ENCODE measurements at places on chromosomes 7 and 10.

GRCh38 chr7:139775829-139776266 lies 1.9 kb downstream of the HIPK2 start:
- DNase-seq, result no peak

- no peak for DNase-seq
Observed at GRCh38 chr7:132785870-132786269, 209.6 kb upstream of the PLXNA4 start.

DNA sequence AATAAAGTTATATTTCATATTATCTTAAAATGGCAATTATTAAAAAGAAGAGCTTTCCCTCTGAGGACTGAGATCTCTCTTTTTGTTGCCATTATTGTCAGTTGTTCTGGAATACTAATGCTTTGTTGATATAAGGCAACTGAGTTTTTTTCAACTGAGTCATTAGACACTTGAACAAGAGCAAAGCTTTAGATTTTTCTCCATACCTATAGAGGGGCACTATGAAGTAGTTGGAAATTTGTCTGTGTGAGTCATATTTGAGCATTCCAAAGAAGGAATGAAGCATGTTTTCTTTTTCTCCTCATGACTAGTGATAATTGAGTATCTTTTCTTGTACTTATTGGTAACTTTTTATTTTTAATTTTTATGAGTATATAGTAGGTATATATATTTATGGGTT lies 24.5 kb downstream of the RPA3 start:
- DNase-seq, result no peak

DNA sequence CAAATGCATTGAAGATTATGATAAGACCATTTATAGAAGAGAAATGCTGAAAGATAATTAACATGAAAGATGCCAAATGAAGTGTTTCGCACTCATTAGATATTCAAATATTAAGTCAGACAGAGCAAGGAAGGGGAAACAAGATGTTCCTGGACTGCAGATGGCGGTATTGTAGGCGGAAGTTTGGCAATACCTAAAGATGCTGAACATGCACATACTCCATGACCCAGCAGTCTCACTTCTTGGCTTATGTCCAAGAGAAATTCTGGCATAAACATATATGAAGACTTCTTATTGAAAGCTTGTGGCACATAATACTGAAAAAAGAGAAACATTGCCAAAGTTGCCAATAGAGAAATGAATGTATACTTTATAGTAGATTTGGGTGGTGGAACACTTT lies 325.4 kb upstream of the SEMA3C start:
- no peak for DNase-seq

GRCh38 chr7:158228986-158229385 lies 358.6 kb downstream of the PTPRN2 start:
- DNase-seq, result no peak

- DNase-seq, result no peak
Observed at GRCh38 chr10:104806801-104807200, 165.7 kb downstream of the SORCS3 start.

DNA sequence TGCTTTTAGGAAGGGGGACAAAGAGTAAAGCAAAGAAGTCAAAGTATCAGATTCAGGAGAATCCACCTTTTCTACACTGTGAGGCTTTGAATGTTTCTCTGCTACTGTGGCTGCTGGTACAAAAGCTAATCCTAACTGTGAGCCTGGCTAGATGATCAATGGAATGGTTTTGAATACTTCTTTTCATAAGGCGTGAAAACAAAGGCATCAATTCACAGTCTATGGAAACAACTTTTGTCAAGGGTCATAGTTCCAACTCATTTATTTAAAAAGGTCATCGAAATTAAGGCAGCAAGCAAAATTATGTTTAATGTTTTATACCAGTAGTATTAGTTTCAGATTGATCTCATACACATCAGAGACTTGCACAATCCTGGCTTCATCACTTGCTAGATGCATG lies 118.1 kb downstream of the CTTNBP2 start:
- DNase-seq, result no peak

- peak; percentile 90 for DNase-seq
Observed at GRCh38 chr10:70481831-70482530, 3.4 kb downstream of the PALD1 start.

- no peak for DNase-seq
Observed at GRCh38 chr10:117413928-117414618, 38.8 kb upstream of the PDZD8 start.

- DNase-seq, result no peak
Observed at GRCh38 chr7:27602766-27603165, 59.9 kb downstream of the HIBADH start.

- no peak for DNase-seq
Observed at GRCh38 chr7:51823437-51823836, 506.8 kb upstream of the COBL start.

GRCh38 chr7:129535896-129536295 lies 33.6 kb downstream of the SMKR1 start:
- no peak for DNase-seq

- no peak for DNase-seq
Observed at GRCh38 chr10:18378766-18379165, 238.5 kb downstream of the CACNB2 start.

DNA sequence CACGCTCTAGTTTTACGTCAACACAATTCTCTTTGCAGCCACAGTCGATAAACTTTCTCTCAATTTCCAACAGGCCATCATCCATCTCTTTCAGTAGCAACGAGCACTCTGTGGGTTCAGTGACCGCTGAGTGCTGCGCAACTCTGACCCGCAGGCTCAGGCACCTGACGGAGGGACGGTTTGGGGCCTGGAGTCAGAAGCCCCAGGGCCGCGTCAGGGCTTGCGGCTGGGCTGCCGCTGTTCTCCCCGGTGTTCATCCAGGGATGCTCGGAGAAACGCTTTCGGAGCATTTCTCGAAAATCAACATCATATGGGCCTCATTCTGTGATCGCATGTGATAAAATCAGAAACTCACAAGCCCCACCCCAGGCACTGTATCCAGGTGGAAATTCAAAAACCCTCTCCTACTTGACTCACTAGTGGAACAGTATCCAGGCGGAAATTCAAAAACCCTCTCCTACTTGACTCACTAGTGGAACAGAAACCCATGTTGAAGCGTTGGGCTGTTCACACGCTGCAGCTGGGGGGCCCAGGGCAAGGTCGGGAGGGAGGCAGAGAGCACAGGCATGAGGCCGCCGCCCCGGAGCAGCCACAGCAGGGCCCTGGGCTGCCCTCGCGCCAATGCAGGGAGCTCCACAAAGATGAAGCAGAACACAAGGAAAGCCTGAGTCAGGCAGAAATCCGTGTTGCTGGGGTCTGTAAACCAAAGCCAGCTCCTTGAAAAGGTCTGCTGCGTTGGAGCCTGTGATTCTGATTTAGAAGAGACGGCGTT lies 73.3 kb upstream of the NKX6-2 start:
- no peak for DNase-seq

DNA sequence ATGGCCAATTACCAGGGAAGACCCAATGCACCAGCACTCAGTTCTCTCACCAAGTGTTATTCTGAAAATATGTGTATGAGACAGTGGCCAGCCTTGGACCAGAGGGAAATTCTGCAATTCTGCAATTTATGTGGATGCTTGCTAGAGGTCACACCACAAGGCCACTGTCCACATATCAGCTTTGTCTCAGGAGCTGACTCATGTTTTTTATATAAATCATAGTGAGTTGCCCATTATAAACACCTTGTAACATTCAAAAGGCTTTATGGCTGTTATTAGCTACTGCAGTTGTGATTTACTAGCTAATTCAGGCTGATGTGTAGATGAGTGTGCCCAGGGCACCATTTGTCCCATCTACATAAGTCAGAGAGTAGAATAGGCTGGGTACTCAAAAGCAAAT lies 649.0 kb downstream of the LRMDA start:
- DNase-seq, result no peak

DNA sequence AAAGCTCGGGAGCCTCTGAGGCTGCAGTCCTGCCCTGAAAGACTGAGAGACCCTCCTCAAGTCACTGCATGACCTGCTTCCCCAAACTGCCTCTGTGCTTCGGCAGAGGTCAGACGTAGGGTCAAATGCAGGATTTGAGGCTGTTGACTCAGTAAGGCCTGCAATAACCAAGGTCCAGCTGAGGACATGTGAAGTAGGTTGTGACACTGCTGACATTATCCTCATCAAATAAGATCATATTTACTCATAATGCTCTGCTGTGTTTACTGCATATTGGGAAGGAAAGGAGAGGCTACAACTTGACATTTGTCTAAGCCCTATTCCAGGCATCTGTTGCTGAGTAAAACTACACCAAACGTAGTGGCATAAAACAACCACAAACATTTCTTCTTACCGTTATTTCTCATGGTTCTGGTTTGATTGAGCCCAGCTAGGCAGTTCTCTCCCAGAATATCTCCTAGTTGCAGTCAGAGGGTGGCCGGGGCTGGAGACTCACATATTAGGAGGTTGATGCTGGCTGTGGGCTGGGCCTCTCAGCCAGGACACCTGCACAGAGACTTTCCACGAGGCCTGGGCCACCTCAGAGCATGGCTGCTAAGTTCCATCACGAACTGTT lies 122.1 kb upstream of the STK17A start:
- DNase-seq, result no peak

GRCh38 chr7:123054357-123055133 lies 59.0 kb upstream of the TAS2R16 start:
- peak; percentile 16 for DNase-seq

GRCh38 chr10:96380821-96381220 lies 22.0 kb upstream of the OPALIN start:
- peak; percentile 25 for DNase-seq

DNA sequence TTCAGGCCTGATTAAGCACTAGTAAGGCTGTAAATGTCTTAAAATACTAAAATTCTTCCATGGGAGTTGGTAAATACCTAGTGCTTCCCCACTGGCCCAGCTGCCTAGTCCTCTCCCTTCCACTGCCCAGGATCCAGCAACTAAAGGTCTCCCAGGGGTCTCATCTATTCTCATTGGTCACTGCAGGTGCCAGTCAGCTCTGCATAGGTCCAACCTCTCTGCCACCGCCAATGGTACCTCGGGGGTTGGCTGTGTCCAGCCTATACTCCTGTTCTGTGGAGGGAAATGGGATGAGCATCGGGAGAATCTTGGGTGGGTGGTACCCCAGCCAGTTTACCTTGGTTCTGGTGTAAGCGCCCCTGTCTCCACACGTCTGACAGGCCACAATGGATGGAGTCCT lies 6.1 kb upstream of the CREB5 start:
- DNase-seq, result peak; percentile 30

DNA sequence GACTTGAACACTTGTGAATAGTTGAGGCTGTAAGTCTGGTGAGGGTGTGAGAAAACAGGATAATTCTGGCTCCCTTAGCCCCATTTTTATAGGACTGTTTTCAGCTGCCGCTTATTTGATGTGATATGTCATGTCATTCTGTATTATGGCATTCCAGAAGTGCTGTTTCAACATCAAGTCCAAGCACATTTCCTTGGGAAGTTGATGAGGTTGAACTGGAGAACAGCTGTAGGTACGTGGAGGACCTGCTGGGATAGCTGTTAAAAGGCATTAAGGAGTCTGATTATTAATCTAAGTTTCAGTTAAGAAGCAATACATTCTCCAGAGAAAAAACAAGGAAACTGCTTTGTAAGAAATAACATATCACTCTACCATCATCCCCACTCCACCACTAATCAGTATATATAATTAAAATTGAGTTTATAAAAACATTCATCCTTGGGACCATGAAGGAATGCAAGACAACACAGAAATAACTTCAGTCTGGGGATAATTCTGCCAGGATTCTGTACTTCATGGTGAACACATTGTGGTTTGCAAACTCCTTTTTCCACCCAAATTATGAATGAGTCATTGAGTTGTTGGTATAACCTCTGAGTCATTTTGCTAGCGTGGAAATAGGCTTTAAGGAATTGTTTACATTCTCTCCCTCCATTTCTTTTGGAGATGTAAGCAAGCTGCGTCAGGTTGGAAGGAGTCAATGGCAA lies 39.9 kb upstream of the TMEM229A start:
- DNase-seq, result no peak

- no peak for DNase-seq
Observed at GRCh38 chr7:105209433-105209832, 179.3 kb downstream of the SRPK2 start.

- no peak for DNase-seq
Observed at GRCh38 chr7:6171532-6172223, 100.7 kb downstream of the CYTH3 start.

- peak; percentile 33 for DNase-seq
Observed at GRCh38 chr10:129021594-129022304, 445.3 kb upstream of the MGMT start.

DNA sequence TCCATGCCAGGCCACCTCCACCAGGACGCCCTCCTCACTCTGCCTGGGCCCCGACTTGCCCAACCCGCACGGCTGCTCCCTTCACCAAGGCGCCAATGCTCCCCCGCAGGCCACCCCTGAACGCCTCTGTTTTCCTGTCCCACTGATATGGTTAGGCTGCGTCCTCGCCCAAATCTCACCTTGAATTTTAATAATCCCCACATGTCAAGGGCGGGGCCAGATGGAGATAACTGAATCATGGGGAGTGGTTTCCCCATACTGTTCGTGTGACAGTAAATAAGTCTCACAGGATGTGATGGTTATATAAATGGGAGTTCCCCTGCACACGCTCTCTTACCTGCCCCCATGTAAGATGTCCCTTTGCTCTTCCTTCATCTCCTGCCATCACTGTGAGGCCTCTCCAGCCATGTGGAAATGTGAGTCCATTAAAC lies 29.8 kb downstream of the RSU1 start:
- no peak for DNase-seq

DNA sequence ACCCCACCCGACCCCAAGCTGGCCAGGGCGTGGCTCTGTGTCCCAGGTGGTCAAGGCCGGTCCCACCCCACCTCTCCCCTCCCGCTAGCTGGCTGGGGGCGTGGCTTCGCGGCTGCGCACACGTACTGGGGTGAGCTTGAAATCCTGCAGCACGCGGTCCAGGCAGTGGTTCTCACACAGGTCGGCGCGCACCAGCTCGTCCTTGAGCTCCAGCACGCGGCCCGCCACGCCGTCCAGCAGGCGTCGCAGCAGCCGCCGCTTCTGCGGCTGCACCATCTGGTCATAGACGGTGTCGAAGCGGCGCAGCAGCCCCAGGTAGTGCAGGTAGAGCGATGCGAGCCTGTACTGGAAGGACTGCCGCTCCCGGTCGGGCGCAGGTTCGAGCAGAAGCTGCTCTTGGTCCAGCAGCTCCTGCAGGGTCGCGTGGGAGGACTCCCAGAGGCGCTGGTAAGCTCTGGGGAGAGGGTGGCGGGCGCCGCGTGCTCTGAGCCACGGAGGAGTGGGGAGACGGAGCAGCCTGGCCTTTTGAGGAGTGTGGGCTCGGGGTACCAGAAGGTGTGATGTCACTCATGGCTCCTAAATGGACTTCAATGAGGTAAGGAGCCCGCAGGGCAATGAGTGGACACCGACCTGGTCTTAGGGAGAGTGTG lies 5.8 kb downstream of the H2BK1 start:
- no peak for DNase-seq

DNA sequence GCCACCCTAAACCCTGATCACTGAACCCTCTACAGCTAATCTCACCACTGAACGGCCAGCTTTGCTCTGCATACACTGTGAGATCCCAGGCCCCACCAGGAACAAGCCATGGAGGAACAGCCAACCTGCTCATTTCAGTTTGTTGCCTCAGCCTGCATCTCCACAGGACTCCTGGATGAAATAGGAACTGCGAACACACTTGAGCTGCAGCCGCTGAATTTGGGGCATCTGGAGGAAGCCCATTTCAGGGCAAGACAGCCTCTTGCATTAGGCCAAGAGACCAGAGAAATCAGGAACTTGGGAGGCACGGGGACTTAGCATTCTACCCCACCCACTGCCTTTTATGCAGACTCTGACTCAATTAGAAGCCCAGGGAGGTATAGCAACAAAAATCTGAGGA lies 14.5 kb upstream of the EGR2 start:
- no peak for DNase-seq

GRCh38 chr7:36827726-36828703 lies 103.7 kb upstream of the AOAH start:
- DNase-seq, result no peak
